ENCODE measurements at places on chromosomes 6 and 20.

DNA sequence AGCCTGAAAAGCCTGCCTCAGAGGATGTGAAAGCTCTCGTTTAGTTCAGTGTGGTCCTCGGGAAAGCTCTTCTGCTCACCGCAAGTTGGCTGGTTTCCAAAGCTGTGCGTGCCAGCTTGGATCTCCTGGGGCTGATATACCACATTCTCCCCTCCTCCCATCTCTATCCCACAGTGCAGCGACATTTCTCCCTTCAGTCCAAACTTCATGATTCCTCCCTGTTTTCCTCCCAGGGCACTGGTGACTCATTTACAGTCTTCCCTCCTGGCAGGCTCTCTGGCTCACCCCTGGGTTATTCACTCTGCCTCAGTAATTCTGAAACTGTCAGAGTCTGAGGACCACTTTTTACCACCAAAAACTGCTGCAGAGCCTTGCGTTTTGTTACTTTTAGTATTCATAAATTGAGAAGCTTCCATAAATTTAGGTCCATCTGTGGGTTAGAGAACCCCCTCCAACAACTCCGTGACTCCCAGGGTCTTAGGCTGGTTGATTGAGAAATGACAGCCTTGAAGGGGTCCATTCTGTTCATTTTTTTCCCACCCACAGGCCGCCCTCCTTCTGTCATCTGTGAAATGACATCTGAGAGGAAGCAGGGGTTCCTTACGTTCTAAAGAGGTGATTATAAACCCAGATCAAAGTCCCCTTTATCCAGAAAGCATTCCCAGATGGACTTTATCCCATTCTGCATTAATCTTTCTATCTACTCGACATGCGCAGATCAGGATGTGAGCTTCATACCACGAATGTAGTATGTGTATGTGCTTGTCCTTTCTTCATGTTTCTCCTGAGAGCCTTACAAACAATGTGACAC is 6.1 kb downstream of the TRIM10 start:
- DNase-seq: peak; percentile 84

- no peak for DNase-seq
Observed at GRCh38 chr6:36147294-36147693, 17.0 kb downstream of the MAPK13 start.

DNA sequence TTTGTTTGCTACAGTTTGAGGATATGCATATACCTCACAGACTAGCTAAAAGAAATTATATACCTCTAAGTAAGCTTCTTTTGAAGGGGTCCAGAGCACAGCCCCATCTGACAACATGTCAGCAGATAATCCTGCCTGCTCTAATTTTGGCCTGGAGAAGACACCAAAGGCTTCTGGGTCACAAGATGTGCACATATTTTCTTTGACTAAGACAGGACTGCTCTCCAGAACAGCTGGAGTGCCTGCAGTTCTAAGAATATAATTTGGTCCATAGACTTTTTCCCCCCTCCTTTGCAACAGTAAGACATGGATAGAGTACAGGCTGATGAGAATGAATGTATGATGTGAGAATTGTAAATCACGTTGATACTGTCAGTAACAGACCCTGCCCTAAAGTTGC is 107.9 kb upstream of the KCNK16 start:
- DNase-seq: no peak

GRCh38 chr6:15362274-15363160 is 116.6 kb downstream of the JARID2 start:
- DNase-seq: no peak

GRCh38 chr6:320351-321157 is 28.3 kb downstream of the DUSP22 start:
- no peak for DNase-seq

DNA sequence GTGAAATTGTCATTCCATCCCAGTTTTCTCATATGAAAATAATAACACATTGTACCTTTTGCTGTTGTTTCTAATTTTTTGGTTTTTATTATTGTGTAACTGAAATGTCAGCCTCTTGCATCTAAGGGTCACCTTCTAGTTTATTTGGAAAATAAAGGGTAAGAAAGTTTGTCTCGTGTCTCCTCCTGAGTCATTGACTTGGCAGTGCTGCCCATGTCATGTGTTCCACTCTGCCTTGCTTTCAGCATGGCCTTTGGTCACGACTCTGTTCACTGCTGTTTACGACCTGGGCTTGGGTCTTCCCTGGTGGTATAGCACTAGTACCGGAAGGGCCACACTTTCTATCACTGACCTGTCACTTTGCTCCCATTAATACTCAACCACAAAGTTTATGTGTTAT is 171.4 kb upstream of the RSPO3 start:
- DNase-seq: peak; percentile 31

DNA sequence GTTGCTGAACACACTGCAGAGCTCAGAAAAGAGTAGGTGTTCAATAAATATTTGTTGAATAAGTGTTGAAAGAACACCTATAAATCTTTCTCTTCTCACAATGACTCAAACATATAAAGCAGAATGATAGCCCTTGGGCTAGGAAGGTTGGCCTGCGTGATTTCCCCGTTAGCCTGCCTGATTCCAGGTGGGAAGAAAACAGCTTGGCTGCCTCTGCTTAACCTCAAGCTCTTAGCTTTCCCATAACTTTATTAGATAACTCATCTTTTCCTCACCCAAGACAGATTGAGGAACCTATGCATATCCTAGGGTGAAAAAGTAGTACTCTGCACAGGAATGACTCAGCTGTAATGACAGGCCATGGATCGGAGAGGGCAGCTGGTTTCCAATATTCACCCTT is 300.3 kb upstream of the ID4 start:
- DNase-seq: no peak

GRCh38 chr6:22682979-22683378 is 113.6 kb downstream of the HDGFL1 start:
- no peak for DNase-seq

DNA sequence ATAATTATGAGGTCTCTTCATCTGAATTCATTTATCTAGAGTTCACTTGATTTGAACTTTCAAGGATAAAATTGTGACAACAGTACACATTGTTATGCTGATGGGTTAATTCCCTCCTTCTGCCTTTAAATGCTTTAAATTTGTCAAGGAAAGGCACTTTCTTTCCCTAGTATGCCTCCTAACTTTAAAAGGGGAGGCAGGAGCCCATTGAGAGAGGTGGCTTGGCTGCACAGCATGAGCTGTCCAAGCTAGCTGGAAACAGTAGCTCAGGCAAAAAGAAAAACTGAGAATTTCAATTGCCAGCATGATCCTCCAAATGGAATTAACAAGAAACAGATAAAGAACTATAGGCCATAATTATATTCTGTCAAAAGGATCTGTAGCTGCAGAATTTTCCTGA is 243.3 kb upstream of the GRIK2 start:
- no peak for DNase-seq

DNA sequence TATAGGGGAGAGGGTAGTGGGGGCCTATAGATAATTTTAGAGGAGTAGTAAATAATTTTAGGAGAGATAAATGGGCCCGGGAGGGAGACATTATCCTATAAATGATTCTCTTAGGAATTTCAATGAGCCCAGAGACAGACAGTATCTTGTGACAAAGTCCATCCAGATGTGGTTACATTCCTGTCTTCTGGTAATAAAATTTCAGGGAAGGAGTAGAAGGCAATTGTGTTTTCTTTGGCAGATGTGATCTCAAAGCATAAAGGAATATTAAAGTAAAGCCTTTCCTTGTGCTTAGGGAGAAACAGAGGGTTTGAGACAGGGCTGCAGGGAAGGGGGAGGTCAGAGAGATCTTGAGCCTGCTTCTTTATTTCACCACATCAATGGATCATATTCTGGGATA is 979.8 kb upstream of the GJE1 start:
- no peak for DNase-seq

All from cardiac fibroblast (primary cell).